ENCODE measurements at places on chromosomes 1 and 21.

GRCh38 chr1:67754526-67754920, 69.5 kb downstream of the GADD45A start:
- no peak for DNase-seq

- no peak for DNase-seq
Measured at GRCh38 chr1:203990118-203990517, 82.8 kb upstream of the SOX13 start.

- DNase-seq = no peak
Measured at GRCh38 chr1:157292302-157292701, 154.1 kb upstream of the ETV3 start.

DNA sequence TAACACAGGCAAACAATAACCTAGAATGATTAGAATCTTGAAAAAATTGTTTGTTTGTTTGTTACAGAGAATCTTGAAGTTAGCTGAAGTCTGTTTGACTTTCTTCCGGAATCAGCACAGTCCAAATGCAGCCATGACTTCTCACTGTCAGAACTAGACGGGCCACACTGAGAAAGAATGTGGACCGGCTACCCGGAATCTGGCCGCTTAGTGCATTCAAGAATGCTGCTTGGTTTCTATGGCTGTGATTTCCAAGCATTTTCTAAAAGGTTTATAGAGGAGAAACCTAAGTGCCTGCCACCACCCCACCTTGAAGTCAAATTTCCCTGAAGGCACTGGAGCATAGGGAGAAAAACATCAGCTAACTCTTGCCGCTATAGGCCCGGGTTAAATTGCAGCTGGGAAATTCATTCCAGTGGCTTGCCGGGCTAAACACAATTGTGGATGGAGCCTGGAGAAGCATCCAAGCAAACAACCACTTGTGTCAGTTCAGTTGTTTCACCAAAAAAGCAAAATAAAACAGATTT, 231.1 kb downstream of the DISC1 start:
- no peak for DNase-seq

GRCh38 chr21:45414396-45415187, 9.6 kb downstream of the COL18A1 start:
- DNase-seq = no peak

- no peak for DNase-seq
Measured at GRCh38 chr1:3993619-3994375, 93.7 kb upstream of the C1orf174 start.

DNA sequence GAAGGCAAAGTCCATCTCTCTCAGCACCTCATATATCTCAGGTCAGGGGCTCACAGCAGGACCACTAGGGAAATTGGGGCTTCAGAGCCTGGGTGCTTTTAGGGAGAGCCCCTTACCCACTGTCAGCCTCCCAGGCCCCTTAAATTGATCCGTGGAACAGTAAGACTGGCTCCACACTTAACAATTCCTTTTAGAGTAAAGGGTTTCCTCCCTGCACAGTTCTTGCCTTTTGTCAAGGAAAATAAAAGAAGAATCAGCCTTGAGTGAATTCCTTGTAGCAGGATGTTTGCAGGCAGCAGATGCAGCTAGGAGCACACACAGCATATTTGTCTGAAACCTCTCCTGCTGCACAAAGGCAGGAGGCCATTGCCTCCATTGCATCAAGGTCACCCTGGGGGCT, 184.9 kb downstream of the SEC16B start:
- no peak for DNase-seq

DNA sequence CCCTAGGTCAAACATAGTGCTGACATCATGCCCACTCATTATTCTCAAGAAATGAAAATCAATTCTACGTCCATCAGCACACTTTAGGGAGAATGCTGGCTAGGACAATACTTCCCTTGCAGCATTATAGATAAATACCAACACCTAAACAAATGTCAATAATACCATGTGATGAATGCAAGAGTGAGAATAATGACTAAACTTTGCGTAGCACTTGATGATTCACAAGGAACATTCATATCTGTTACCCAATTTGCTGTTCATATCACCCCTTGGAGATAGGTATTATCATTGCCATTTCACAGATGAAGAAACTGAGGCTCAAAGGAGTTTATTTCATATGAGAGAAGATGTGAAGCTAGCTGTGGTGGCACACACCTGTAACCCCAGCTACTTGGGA, 24.8 kb upstream of the EPS15 start:
- DNase-seq = no peak

- DNase-seq = no peak
Measured at GRCh38 chr1:37475380-37476086, 1.2 kb downstream of the ZC3H12A start.

- peak; percentile 56 for DNase-seq
Measured at GRCh38 chr1:27668808-27669723, 2.9 kb downstream of the IFI6 start.

DNA sequence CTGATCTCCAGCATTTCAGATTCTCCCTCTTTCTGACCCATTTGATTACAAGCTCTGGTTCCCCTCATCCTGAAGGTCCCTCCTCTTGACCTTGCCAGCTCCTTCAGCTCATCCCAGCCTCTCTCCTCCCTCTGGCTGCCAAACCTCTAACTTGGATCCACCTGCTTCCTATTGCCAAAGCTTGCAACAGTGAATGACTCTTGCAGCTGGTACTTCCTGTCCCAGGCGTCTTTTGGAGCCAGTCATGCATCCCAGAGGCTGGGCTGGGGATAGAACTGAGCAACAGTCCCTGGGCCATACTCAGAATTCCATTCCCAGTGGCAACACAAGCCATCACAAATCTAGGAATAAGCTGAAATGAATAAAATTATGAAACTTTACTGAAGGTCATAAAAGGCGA, 27.7 kb upstream of the SPOCD1 start:
- peak; percentile 40 for DNase-seq

GRCh38 chr1:163670989-163671757, 349.4 kb downstream of the NUF2 start:
- no peak for DNase-seq

DNA sequence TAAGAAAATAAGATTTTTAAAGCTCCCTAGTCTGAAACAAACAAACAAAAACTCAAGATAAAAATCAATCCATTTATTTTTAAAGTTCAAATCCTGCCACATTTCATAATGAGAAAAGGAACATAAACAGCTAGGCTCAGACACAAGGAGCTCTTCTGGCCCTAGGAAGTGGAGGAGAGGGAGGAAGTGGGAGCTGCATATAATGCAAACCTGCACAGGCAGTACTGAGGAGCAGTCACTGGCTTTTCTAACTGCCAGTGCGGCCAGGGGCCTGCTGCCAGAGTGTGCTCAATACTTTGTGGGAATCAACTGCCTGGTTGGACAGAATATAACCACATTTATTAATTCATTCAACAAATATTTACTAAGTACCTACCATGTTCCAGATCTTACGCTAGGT, 139.8 kb upstream of the SPATA6 start:
- peak; percentile 2 for DNase-seq

DNA sequence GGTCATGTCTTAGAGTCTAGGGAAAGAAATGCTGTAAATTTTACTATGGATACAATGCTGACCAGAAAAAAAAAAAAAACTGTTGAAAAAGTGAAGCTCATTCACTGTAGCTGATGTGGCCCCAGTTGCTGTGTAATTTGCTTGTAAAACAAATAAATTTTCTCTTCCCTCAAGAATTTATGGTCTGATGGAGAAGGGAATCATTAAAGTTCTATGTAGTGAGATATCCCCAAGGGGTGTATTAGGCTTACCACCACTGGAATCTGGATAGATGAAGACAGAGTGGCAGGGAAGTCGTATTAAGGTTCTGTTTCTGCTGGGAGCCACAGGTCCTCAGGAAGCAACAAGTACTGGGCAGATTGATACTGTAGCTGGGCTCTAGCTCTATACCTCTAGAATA, 860.0 kb downstream of the LTN1 start:
- no peak for DNase-seq

DNA sequence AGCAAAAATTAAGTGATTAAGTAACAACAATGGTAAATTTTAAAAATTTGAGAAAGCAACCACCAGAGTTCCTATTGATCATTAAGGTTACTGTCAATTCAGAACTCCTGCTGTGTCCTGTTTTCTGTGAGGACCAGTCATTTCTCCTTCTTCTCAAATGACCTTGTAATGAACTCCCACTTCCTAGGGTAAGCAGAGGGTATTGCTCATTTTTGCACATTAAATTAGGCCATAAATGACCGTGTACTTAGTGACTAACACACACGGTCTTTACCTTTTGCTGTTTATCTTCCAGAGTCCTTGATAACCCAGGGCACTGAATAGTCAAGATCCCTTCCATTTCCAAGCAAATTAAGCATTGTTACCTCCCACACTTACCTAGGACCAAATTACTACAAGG, 227.5 kb upstream of the LYPLAL1 start:
- no peak for DNase-seq

DNA sequence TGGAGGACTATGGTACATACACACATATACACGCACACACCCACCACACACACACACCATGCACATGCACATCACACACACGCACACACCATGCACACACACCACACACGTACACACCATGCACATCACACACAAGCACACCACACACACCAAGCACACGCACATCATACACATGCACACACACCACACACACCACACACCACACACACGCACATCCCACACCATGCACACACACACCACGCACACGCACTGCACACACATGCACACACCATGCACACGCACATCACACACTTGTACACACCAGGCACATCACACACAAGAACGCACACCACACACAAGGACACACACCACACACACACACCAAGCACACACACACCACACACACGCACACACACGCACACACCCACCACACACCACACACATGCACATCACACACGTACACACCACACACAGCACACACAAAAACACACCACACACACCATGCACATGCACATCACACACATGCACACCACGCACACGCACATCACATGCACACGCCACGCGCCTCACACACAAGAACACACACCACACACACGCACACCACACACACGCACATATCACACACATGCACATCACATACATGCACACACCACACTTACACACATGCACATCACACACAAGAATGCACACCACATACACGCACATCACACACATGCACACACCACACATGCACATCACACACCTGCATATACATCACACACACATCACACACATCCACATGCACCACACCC, 9.2 kb downstream of the PDE9A start:
- DNase-seq = no peak

DNA sequence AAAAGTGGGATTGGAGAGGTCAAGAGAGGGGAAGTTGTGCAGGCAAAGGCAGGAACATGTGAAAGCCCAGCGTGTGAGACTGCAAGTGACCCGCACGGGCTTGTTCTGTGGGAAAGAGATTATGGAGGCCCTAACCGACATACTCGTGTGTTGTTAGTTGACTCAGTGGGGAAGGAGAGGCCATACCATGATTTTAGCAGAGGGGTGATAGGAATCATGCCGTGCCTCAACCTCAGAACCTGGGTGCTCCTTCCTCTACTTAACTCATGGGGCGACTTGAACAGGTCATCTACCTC, 19.3 kb downstream of the PGLYRP3 start:
- DNase-seq = no peak

DNA sequence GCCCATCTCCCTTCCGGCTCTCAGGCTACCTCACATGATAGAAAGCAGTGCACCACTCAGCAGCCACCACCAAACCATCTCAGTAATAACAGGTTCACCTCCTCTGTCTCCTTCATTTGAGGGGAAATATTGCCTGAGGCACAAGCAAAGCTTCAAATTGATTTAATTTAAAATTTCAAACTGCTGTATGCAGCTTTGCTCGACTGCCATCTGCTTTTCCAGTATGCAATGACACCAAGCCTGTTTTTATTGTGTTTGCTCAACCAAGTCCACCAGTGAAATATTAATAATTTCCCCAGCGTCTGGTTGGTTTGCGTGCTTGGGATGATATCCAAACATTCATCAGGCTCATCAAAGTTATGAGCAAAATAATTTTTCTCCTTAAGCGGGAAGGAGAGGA, 552.4 kb upstream of the DAB1 start:
- DNase-seq = no peak

DNA sequence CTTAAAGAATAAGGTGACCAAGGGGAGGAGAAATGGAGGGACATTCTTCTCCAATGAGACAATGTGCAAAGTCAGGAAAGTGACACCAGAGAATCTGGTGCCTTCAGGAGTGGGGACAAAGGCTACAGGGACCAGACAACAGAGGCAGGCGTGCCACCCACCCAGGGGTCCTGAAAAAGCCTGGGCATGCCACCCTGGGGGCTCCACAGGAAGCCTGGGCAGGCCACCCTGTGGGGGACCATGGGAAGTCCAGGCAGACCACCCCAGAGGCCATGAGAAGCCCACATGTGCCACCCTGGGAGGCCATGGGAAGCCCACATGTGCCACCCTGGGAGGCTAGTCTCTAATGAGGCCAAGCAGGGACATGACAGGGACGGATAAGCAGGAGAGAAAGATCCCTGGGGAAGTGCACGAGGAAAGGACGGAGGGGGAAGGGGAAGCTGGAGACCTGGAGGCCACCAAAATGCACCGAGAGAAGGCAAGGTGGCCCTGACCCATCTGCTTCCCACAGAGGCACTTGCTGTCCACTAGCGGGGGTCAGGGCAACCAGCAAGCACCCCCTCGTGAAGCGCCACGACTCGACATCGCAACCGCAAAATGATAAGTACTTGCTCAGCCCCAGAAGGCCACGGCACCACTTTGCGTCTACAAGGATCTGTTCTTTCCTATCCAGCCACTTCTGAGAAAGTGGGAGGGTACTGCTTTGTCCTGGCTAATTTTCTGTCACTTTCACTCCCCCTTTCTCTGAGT, 7.2 kb upstream of the PDE9A start:
- DNase-seq = no peak

DNA sequence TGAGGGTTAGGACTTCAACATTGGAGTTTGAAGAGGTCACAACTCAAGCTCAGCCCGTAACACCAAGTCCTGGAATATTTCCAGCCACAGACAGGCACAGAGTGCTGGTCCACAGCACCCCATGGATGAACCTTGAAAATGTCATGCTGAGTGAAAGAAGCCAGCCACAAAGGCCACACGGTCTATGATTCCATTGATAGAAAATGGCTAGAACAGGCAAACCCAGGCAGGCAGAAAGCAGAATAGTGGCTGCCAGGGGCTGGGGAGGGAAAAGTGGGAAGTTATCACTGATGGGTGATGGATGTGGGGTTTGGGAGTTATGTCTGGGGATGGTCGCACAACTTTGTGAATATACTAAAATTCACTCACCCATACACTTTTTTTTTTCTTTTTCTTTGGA, 21.3 kb downstream of the MX1 start:
- no peak for DNase-seq

DNA sequence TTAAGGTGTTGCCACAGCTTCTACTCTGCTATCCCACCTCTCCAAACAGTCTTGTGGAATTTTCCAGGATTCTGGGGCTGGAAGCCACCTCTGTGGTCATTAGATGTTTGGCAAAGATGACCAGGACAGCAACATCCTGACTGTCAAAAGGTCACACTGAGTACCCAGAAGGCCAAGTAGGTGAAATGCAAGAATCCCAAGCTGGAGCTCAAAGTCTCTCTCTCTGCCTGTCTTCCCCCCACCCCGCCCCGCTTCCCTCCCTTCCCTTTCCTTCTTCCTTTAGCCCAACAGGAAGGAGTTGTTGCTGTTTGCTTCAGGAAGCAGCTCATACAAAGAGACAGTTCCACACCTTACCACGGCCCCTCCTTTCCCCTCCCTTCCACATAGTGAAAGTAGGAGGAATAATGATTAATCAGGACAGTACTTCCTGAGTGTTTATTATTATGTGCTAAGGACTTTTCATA, 75.6 kb upstream of the SLC2A1 start:
- DNase-seq = no peak

All from hypothalamus (tissue), 51 donors.